AG08395 (cell line): ENCODE measurements at places on chromosomes 12 and 14.

DNA sequence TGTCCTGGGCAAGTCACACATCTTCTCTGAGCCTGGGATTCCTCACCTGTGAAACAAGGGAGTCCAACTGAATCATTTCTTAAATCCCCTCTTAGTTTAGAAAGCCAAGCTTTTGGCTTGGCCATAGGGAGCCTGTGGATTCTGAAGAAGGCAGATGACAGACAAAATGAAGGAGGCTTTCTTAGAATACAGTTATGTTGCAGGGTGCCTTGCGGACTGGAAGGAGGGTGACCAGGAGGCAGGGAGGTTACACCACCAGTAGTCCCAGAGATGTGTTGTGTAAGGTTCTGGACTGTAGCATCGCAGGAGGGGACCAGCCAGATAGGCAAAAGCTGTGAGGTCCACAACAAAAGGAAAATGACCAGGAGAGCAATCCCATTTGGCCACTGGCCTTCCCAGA lies 8.2 kb upstream of the ACVR1B start:
- DNase-seq = no peak

DNA sequence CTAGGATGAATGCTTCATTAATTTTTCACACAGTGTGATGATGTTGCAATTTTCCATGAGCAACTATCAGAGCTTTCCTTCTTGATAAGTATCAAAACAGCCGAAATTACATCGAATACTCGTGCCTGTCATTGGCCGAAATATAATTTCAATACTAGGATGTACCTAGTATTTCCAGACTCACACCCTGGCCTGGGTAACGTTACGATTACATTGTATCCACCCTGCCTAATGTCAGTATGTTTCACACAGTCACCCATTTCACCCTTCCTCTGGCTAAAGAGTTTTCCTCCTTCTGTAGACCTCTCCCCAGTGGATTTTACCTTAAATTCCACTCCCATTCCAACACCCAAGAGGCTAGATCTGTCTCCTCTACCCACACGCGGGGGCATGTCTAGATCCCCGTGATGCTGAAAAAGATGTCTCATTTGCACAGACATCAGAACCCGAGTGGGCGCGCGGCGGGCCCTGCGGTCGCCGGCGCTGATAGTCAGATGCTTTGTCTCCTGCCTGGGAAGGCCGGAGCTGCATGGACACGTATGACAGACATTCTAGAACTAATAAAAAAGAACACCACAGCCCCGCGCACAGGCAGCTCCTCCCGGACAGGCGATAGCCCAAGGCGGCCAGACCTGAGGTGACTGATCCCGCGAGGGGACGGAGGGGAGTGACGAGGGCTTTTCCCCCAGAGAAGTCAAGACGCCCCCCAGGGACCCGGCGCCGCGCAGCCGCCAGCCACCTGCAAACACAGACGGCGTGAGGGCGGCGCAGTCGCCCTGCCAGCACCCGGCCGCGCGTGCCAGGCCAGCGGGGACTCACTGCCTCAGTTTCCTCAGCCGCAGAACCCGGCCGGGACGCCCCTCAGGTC lies 723 bp downstream of the KIF21A start:
- peak; percentile 3 for DNase-seq

DNA sequence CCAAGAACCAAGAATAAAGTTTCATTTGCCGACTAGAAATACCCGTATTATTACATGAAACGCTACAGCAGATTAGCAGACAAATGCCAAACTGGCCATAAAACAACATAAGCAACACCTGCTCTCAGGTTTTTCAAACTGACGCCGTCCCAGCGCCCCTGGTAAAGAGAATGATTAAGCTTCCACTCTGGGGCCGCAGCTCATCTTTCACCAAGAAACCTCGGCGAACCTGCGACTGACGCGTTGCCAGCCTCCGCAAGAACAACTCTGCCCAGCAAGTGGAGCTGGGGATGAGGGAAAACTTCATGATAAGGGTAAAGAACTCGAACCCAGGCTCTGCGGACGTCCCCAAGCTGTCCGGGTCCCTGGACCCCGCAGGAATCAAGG lies 530 bp downstream of the ARL1 start:
- no peak for DNase-seq

GRCh38 chr12:60324746-60325145 lies 728.9 kb downstream of the SLC16A7 start:
- DNase-seq = no peak

GRCh38 chr12:49342914-49343731 lies 3.6 kb upstream of the DNAJC22 start:
- DNase-seq = no peak

GRCh38 chr14:101503431-101504095 lies 57.7 kb upstream of the DIO3 start:
- DNase-seq = no peak

GRCh38 chr12:89135976-89136634 lies 216.2 kb downstream of the DUSP6 start:
- peak; percentile 42 for DNase-seq

GRCh38 chr12:70317781-70318180 lies 48.3 kb upstream of the KCNMB4 start:
- no peak for DNase-seq

DNA sequence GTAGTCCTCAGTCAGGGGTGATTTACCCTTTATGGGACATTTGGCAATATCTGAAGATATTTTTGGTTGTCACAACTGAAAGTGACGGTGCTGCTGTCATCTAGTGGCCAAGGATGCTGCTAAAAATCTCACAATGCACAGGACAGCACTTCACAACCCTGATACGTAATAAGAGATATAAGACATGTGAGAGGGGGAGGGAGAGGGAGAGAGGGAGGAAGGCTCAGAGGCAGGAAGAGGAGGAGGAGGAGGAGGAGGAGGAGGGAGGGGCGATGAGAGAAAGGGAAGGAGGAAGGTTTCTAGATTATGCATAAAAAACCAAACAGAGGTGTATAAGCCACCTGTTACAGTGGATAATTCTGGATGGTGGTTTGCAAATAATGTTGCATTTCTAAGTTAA lies 14.3 kb downstream of the MYL2 start:
- no peak for DNase-seq

DNA sequence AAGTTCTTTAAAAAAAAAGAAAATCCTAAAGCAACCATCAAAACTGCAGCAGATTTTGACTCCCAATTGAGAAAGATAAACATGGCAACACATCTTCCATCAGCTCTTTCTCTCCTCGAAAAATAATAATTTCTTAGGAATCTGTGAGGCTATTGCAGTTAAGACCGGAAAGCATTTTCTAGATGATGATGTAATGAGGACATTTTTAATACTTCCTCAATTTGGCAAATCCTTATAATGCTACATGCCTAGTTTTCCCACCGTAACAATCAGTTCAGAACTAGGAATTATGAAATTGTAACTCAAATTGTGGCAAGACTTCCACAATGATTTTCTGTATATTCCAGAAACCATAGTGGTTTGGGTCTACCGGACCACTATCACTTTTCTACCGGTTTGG lies 180.9 kb upstream of the PDE3A start:
- no peak for DNase-seq

DNA sequence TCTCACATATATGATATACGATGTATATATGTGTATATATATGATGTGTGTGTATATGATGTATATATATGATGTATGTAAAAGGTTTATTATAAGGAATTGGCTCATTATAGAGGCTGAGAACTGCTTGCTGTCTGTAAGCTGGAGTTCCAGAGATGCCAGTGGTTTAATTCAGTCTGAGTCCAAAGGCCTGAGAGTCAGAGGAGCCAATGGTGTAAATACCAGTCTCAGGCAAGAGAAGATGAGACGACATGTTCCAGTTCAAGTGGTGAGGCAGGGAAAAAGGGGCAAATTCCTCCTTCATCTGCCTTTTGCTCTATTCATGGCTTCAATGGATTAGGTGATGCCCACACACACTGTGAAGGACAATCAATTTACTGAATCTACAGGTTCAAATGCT lies 17.1 kb upstream of the STYK1 start:
- DNase-seq = no peak

DNA sequence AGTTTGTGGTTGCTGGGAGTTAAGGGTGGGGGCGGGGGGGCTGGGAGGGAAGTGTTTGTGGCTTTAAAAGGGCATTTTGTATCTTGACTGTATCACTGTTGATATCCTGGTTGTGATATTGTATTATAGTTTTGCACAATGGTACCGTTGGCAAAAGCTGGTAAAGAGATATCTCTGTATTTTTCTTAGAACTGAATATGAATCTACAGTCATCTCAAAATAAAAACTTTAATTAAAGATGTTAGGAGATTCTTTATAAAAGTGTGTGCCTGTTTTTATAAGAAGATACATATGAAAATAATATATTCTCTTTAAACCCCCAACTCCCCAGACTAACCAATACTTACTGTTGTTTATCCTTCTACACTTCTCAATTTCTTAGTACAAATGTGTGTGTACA lies 43.2 kb downstream of the TTC6 start:
- no peak for DNase-seq

DNA sequence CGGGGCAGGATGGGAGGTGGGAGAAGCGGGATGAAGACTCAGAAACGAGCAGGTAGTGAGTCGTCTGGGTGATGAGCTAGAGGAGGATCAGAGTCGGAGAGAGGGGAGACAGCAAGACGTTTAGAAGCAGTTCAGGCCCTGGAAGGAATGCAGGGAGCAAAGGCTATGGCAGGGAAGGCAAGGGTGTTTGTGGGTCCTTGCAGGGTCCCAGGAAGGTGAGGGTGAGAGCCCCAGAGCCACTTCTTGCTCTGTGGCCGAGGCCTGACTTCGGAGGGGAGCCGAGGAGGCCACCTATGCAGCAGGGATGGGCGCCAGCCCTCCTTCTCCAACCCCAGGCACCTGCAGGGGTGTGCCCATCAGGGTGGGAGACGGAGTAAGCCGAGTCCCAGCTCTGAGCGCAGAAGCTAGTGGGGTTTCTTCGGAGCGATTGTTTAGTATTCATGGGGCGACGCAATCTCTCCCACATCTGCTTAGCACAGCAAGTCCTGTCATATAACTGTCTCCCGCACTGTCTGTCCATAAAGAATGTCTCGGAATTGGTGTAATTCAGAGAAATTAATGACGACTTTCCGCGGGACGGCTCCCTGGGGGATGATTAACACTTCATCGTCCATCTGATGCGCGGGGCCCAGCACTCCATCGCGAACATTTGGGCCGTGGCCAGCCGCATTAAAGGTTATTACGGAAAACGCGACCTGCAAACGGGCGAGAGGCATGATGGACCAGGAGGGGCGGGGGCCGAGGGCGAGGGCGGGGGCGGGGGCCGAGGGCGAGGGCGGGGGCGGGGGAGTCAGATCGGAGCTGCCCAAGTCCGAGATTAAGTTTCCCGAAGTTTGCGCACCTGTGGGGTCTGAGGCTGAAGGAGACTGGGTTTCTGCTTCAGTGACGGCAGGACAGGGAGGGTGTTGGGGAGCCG lies 12.2 kb upstream of the CALCOCO1 start:
- DNase-seq = no peak

DNA sequence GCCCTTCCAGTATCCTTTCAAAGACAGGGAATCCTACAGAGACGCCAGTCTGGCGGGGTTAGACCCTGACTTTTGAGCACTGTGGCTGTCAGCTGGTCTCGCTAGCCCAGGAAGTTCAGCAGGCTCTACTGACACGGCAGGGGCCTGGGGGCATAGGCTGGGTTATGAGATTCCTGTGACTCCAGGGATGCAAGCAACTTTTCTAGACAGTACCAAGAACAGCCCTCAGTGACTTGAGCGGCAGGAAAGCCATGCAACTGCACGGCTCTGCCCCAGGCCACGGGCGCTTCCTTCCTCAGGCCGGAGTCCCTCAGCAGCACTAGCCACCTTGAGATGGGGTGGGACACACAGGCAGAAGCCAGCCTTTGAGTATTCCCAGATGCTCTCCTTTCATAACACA lies 5.1 kb upstream of the SIVA1 start:
- DNase-seq = no peak

DNA sequence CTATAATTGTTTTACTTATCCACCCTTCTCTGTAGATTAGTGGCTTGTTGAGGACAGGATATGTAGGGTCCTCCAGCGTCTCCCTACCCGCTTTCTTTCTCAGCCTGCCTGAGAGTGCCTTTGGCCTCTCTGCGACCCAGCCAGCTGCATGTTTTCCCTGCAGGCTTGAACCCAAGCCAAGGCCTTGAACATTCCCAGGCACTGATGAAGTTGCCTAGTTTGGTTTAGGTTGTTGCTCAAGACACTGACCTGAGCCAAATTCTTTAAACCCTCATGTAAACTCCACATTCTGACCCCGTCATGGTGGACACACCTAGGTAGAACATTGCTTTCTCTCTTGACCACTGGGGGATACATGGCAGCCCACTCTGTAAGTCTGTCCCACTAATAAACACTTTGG lies 33.4 kb upstream of the TXNRD1 start:
- peak; percentile 73 for DNase-seq

- no peak for DNase-seq
These were observed 37.8 kb downstream of the PRPF40B start for GRCh38 chr12:49661191-49661590.

GRCh38 chr12:2567711-2568110 lies 227.1 kb upstream of the FKBP4 start:
- DNase-seq = no peak

GRCh38 chr14:103772078-103772712 lies 56.6 kb downstream of the ZFYVE21 start:
- no peak for DNase-seq

DNA sequence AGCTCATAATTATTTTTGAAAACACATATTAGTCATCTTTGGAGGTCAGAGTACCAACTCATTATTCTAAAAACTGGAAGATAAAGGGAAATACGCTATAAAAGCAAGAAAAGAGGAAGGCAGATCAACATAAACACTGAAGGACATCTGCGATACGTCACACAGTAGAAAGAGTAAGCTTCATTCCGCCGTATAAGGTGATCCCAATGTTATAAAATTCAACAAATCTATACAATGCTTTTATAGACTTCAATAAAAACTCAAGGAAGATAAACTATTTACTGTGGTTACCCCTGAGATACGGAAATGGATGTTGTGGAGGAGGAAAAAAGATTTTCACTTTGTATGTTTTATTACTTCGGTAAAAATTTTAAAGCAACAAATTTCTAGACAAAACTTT lies 92.6 kb downstream of the ITPR2 start:
- no peak for DNase-seq

DNA sequence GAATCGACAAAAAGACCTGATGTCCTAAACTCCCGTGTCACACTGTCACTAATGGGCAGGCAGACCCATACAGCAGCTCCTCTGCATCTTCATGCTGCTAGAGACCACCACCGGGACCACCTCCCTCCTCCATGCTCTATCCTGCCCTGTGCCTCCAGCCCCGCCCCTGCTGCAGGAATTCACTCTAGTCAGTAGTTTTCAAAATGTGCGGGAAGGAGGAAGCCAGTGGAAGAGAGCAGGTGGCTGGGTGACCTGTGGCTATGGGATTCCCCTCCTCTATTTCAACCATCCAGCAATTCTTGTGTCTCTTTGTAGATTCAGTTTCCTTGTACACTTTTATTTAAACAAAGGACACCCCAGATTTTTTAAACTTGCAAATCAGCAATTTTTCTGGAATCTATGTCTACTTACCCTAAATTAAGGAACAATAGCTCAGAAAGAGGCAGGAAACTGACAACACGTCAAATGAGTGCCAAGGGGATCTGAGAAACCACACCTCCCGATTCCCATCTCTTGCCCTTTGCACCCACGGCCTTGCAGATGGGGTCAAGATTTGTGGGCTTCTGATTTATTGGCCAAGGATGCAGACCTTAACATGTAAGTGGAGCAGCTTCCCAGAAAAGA lies 20.4 kb upstream of the MAP1LC3B2 start:
- DNase-seq = no peak

GRCh38 chr12:53478865-53479264 lies 20.4 kb downstream of the MAP3K12 start:
- no peak for DNase-seq

- no peak for DNase-seq
These were observed 615 bp upstream of the ASB8 start for GRCh38 chr12:48157889-48158370.

- DNase-seq = peak; percentile 34
These were observed 13.5 kb downstream of the CPSF2 start for GRCh38 chr14:92135269-92135668.

- no peak for DNase-seq
These were observed 128.9 kb downstream of the NCOR2 start for GRCh38 chr12:124438437-124439056.
